ENCODE measurements at places on chromosomes 1 and 21. TPM values are rescaled to one million over a fixed set of nuclear protein-coding genes. Genes with fewer than 3 reads are reported as not detected.

GRCh38 chr1:169138866-169139670, 32.6 kb downstream of the ATP1B1 start:
- no peaks in the 10 kb centered on the region for H3K36me3 ChIP-seq
- no peaks in the 10 kb centered on the region for H3K27me3 ChIP-seq
- no peak overlapping the region for H3K4me3 ChIP-seq
- peaks cover 5% of the 10 kb centered on the region for H3K4me1 ChIP-seq
- H3K27ac ChIP-seq: no peak overlapping the region
- DNase-seq: no peak

- DNase-seq: peak; percentile 27
- no peaks in the 10 kb centered on the region for H3K27me3 ChIP-seq
- no peaks in the 10 kb centered on the region for H3K36me3 ChIP-seq
- H3K27ac ChIP-seq: peak overlapping the region; percentile 74
- H3K4me3 ChIP-seq: peak overlapping the region; percentile 2
Observed at GRCh38 chr21:40047993-40048730, 180.9 kb downstream of the PCP4 start.

DNA sequence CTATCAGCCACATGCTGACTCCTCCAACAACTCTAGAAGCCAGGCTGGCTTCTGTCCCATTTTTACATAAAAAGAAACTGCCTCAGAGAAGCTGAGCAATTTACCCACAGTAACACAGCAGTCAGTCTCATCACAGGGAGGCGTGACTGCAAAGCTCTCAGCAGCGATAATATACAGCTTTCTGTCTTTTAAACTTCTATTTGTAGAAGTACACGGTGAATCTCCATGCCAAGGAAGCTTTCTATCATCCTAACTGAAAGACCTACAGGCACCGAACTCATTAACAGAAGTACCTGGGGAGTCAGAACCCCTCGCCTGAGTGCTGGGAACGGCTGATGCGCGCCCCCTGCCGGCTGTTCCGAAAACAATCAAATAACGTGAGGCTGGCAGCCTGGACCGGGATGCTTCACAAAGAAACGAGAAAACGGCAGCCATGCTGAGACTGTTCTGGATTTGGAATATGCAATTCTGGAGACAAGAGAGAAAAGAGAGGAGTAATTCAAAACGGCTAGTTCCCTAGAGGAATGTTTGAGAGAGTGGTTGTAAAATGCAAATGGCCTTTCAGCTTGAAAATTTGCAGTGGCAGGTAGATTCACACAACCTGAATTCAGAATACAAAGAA, 43.5 kb upstream of the RAB4A start:
- peaks cover 6% of the 10 kb centered on the region for H3K4me1 ChIP-seq
- no peak overlapping the region for H3K4me3 ChIP-seq
- peaks cover 13% of the 10 kb centered on the region for H3K27me3 ChIP-seq
- H3K36me3 ChIP-seq: no peaks in the 10 kb centered on the region
- H3K27ac ChIP-seq: no peak overlapping the region

Gene PTPN7
- not detected for total RNA-seq

Gene MYBPH
- total RNA-seq: 0.13 TPM

Data from HFFc6 (cell line).